ENCODE measurements at places on chromosomes 3 and 15.

DNA sequence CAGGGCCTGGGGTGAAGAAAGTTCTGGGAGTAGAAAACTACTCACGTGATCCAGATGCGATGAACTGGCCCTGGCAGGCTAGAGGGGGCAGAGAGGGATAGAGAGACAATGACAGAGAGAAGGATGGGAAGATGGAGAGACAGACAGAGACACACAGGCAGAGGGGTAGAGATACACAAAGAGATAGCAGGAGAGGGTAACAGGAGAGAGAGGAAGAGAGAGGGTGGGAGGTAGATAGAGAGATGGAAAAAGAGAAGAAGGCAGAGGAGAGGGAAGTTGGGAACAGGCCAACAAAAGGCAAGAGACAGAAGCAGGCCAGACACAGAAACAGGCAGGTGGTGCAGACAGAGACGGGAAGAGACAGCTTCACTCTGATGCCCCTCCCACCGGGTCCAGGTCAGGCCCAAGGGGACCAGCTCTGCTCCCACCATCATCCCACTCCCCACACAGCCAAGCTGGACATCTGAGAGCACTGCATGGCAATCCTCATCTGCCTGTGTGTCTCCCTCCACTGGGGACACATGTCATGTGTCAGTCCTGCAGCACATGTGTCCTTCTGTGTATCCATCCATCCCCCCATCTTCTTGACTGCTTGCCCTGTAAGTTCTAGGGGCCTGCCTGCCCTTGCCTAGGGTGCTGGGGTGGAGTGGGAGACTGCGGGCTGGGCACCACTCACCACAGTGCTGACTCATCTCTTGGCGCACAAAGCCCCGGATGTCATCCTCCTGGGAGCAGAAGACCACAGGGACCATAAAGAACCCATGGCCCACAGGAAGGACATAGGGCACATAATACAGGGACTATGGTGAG is 2.2 kb upstream of the UCN2 start:
- DNase-seq, result no peak

DNA sequence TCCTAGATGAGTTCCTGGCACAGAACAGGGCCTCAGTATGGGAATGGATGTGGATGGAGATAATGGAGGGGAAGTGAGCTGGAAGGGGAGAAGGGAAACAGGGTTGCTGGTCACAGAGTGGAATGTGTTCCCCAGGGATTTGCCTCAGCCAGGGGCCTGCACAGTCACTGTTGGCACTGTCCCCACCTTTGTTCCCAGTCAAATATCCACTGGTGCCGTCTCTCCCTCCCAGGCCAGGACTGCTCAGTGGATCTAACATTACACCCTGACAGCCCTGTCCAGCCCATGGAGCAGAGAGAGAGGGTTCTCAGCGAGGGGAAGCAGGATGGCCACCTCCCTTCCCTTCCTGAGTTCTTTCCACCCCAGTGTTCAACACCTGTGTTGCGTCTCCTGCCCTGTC is 1.5 kb upstream of the PPP1R2 start:
- DNase-seq, result no peak

DNA sequence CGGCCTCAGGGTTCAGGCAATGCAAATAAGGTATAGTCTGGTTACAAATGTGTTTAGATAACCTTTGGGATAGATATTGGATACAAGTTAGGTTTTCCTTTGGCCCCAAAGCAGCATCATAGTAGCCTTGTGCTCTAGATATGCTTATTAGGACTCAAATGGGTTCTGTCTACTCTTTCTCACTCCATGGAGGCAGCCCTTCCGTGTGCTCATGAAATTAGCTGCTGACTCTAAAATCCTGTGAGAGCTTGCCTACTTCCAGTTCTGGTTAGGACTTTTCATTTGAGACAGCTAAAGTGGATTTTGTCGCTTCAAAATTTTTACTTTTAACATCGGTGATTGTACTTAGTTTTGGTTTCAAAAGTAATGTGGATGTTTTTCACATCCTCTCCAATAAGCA is 1.6 kb downstream of the CDV3 start:
- no peak for DNase-seq

DNA sequence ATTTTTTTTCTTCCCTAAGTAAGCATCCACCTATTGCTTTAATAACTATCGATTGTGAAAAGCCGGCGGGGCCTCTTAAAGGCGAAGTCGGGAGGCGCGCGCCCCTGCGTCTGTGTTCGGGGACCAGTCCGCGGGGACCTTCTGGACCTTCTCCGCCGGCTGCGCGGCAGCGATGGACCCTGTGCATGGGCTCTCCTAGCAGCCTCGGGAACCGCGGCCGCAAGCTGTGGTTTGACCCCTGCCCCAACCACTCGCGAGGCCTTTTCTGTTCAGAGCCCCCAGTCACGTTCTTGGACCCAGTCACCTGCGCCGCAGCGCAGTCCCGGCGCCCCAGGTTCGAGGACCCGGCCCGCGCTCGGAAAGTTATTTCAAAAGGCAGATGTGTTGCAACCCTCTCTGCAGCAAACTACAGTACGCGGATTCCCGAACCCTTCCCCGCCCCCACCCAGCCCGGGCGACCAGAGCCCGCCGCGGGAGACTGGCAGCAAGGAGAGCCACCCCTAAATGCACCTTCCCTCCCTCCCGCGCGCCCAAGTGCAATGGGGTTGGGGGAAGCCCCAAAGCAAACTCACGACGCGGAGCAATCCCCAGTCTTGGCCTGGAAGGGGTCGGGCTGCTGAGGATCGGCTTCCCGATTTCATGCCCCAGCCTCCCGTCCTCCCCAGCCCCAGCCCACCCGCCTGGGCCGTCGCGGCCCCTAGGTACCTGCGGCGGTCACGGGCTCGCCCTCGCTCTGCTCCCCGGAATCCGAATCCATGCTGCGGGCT is 684 bp downstream of the TNFAIP8L3 start:
- no peak for DNase-seq

GRCh38 chr3:121330118-121330517 is 215.7 kb downstream of the POLQ start:
- no peak for DNase-seq

DNA sequence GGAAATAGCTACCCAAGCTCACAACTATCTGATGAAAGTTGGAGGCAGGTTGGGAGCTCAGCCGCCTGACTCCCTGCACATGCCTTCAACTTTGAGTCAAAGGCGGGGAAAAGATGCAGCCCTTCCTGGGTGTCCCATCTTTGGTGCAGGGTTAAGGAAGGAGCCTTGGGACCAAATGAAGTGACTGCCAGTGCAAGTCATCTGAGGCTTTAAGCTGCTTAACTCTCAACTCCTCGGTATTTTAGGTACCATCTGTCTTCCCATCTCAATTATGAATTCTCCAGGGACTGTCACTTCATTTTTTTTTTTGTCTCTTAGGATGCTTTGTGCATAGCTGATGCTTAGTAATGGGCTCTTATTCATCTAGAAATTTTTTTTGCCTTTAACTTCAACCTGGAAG is 408.8 kb upstream of the C2CD4B start:
- DNase-seq, result no peak

DNA sequence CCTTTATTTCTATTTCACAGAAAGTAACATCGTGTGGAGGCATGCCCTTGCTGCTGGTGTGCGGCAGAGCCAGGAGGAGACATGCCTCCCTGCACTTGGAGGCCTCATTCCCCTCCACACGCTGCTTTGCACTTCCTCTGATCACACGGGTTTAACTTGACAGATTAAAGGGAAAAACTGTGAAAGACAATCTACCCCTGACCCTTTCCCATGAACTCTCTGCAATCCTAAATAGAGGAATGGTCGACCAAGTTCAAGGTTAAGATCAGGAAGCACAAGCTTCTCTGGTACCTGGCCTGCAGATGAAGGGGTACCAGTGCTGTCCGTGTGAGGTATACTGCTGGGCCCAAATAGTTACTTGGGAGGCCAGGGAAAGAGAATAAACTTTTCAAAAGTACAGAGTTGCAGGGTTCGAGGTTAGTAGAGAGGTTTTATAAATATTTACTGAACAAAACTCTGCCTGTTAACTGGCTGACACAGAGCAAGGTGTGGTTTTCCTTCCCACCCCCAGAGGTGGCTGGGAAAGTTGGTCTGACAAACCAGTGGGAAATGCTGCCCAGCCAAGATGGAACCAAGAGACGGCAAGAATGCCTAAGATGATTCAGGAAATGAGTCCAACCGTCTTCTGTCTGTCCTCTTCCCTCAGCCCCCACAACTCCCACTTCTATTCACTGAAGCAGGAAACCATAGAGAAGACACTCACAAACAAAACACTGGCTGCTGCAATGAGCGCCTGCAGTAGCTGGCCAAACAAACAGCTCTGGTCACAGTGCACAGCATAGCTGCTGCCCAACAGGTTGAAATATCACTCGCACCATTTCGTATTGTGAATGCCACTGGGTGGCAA is 79.6 kb downstream of the IGF2BP2 start:
- DNase-seq, result no peak

- no peak for DNase-seq
These were observed 501.7 kb downstream of the SHQ1 start for GRCh38 chr3:72346526-72346926.

DNA sequence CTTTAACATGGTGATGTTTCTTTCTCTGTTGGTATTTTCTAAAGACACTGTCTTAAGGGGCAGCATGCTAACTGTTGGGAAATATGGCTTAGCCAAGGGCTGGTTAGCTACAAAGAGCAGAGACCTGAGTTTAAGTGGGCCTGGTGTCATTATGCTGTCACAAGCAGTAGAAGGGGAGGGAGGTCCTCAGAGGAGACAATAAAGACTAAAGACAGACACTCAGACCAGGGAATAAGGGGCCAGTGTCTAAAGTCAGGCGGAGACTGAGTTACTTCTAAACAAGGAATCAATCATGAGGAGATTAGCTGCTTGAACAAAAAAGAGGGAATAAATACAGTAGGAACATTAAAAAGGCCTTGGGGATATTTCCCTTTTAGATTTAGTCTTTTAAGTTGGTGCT is 142.7 kb upstream of the DPPA4 start:
- DNase-seq, result no peak

- no peak for DNase-seq
These were observed 13.0 kb downstream of the ZIC1 start for GRCh38 chr3:147422196-147422595.

GRCh38 chr15:73078722-73079121 is 26.5 kb downstream of the NEO1 start:
- DNase-seq, result no peak

- DNase-seq, result no peak
These were observed 181.5 kb upstream of the ICE2 start for GRCh38 chr15:60660290-60661051.

DNA sequence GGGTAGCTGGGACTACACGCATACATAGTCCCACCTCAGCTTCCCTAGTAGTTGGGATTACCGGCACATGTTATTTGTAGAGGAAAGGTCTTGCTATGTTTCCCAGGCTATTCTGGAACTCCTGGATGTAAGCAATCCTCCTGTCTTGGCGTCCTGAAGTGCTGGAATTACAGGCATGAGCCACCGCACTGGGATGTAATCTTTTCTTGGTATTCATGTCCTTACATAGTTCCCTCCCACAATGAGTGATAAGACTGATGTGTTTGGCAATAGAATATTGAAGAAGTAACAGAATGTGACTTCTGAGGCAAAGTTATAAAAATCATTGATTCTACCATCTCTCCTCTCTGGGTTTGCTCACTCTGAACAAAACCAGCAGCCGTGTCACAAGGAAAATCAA is 22.7 kb upstream of the ALCAM start:
- DNase-seq, result no peak

DNA sequence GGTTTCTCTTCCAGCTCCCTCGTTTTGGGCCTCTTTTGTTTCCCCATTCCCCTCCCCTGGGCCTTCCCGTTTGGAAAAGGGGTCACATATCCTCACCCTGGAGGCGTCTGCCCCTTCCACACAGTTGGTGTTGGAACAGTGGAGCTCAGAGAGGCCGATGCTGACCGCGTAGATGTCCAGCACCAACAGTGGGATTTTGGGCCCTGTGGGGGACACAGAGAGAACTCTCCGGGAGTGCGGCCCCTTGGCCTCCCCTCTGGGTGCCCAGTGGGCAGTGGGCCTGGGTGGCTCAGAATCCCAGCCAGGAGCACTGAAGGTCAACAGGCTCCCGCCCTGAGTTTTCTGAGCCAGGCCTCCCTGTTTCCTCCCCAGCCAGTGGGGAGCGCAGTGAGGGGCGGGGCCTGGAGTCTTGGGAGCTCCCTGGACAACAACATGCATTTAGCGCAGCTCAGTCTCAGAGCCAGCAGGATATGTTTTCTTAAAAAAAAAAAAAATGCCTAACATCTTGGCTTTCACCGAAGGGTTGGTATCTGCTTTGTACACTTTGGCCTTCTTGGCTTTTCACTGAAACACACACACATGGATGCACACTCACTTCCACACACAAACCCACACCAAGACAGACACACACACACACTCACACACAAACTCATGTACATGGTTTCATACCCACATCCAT is 670 bp upstream of the ISLR start:
- no peak for DNase-seq

DNA sequence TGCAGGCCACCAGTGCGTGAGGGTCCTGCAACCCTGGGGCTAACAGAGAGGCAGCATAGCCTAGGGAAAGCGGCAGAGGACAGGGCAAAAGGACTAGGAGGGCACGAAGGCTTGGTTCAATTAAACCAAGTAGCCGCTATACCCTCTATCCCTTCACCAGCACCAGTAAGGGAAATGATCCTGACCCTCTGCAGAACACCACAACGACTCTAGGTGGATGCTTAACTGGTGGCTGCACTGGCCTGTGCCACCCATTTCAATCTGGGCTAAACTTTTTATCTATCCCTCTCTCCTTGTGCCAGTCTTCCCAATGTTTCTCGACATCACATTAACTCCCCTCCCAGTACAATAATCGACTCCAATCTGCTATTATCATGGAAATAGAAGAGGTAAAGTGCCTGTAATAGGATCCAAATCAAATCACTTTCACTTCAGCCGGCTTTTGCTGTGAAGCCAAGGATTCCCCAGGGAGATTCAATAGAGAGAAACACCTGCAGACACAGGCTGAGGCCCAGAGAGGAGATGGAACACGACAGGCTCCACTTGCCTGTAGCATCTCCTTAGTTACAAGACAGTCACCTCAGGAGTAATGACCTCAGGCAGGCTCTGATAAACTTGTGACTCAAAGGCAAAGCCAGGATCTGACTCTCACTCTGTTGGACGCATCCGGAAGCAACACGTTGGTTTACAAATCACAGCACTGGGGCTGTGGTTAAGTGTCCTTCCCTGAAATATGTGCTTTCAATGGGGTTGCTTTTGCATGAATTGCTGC is 791.6 kb upstream of the ARRDC4 start:
- no peak for DNase-seq

Measured in activated CD4-positive, alpha-beta T cell treated with anti-CD3 and anti-CD28 coated beads for 1 hour (primary cell).